ENCODE measurements at places on chromosomes 5 and 9.

DNA sequence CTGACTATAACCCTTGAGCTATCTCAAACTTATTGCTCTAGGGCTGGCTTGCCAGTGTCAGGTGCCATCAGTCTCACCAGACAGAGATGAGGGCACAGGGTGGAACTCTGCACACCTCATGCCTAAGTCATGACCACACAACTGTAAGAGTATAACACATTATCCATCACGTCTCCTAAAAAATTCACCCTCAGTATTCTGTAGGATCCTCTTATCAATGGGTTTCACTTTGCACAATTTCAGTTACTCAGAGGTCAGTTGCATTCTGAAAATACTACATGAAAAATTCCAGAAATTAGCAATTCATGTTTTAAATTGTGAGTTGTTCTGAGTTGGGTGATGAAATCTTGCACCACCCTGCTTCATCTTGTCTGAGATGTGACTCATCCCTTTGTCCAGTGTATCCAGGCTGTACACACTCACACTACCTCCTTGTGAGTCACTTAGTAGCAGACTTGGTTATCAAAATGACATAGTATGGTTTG lies 690.9 kb upstream of the CDH18 start:
- DNase-seq: no peak

DNA sequence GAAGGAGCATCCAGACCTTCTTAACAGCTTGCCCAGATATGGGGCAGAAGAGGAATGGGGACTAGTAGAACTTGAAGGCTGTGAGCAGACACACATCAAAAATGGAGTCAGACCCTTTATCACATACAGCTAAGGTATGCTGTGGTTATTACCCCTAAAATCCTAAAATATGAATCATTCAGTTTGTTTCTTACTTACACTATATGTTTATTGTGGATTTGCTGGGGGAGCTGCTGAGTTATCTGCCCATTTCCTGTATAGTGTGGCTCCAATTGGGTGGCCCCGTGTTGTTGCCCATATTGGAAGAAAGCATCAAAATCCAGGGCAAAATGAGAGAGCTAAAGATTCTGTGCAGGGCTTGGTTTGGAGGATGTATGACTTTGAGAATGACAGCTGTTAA lies 56.9 kb downstream of the AP3S1 start:
- no peak for DNase-seq

DNA sequence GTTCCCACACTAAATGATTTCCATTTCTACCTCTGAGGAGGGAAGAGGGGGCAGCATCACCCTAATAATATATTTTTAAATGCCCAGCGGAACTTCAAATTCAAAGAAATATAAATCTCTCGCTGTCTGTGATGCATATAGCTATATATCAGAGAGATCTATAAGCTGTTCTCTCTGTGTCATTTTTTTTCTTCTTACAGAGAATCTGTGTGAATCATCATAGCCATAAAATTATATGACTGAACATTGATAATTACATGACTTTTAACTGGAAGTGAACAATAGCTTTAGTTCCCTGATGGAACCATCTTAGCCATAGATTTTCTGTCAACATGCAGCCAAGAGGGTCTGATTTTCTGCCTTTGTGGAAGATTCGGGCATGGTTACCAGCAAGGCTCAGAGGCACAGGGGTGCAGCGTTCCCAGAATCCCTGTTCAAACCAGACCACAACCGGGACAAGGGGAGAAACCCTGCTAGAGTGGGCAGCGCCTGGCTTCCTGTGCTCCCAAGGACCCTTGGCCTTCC lies 93.7 kb upstream of the OSMR start:
- DNase-seq: no peak

DNA sequence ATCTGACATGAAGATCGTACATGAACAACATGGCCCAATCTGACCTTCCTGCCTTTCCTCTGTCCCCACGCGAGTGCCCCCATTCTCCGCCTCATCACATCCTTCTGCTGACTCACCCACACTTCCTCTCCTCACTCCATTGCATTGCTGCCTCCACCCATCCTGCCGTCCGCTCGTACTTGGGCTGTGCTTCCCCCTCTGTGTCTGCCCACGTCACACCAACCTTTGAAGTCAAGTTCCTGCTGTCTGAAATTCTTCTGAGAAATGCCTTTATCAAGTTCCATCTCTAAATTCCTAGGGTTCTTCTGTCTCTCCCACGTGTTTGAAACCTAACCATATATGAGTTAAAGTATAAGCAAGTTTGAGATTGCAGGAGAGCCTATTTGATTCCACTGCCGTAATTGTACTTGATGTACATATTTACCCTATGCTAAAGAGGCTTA lies 18.0 kb upstream of the STARD4 start:
- DNase-seq: no peak

DNA sequence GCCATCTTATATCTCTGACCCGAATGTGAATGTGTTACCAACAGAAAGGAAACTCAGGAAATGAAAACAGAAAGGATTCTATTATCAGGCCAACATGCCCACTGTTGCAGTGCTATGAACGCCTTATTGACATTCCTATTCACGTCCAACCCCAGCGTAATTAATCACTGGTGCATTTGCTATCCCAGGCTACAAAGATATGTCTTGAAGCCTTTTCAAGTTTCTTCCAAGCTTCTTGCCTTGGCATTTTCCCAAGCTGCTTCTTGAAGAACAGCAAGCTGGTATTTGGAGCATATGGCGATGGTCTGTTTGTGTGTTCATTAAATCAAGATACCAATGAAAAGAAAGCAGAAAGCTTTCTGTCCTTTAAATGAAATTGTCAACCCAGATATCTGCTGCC lies 579.2 kb upstream of the ZNF462 start:
- no peak for DNase-seq

DNA sequence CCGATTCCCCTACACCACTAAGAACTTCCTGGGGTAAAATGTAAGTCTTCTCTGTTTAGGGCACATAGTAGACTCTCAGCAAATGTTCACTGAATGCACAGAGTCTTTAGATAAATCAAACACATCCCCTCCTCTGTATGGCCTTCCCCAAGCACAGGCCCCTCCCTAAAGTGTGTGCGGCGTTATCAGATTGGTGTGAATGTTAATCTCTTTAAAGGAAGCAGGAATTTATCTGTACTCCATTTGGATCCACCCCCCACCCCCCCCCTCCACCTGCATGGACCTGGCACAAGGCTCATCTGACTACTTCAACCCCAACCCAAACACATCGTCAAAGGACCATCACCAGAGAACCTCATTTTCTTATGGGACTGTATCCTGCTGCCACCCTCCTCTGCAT lies 6.3 kb downstream of the PCDH1 start:
- no peak for DNase-seq

- peak; percentile 85 for DNase-seq
Measured at GRCh38 chr9:70924895-70925547, 196.4 kb downstream of the TRPM3 start.
